Adrenal gland (tissue), 19 donors: ENCODE measurements at places on chromosomes 5 and 9. TPM values are rescaled to one million over a fixed set of nuclear protein-coding genes. Genes with fewer than 3 reads are reported as not detected.

GRCh38 chr9:88678431-88678830 lies 143.5 kb downstream of the NXNL2 start:
- DNase-seq, result no peak

DNA sequence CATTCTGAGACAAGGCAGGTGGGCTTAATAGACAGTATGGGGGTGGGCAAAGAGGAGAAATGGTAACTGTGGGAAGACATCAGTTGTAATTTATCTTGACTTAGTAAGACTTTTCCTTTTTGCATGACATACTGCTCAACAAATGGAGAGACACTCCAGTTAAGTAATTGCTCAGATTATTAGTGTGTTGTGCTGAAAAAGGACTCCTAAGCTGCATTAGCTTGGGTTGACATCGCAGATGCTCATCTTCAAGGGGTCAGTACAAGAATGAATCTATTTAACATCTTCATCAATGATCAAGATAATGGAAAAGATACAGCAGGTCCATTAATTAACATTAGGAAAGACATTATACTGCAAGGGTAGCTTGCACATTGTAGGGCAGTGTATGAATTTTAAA lies 181.1 kb upstream of the ELAVL2 start:
- DNase-seq, result no peak

DNA sequence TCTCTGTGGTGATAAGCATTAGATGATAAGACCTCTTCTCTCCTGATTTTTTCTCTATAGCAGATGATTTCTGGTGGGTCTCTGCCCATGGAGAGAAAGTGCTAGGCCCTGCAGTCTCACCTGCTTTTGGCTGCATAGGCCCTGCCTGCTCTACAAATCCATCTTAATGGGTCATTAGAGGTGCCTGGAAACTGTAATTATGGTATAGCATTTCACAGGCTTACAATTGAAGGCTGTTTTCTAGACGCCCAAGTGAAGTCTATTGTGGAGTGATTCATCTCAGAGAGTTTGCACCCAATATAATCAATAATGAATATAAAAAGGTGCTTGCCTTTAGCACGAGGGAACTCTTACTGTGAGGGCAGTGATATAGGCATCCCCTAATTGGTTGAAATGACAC lies 33.8 kb downstream of the NEUROG1 start:
- DNase-seq, result no peak

GRCh38 chr5:10478436-10478835 lies 36.8 kb downstream of the ROPN1L start:
- DNase-seq, result no peak

DNA sequence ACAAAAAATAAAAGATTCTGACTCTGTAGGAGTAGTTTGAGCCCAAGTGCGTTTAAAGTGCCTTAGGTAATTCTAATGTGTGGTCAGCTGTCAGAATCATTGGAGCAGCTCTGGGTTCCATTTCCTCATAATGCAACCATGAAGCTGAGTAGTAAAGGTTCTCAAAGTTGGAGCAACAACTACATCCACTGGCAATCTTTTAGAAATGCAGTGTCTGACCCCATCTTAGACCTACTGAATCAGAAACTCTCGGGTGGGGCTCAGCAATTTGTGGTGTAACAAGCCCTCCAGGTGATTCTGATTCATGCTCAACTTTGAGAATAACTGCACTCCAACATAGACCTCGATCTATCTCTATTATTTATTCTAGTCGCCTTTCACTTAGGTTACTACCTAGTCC lies 7.6 kb upstream of the ALDH1A1 start:
- DNase-seq, result no peak

- DNase-seq, result no peak
Measured at GRCh38 chr9:73079326-73079725, 72.3 kb upstream of the ANXA1 start.

DNA sequence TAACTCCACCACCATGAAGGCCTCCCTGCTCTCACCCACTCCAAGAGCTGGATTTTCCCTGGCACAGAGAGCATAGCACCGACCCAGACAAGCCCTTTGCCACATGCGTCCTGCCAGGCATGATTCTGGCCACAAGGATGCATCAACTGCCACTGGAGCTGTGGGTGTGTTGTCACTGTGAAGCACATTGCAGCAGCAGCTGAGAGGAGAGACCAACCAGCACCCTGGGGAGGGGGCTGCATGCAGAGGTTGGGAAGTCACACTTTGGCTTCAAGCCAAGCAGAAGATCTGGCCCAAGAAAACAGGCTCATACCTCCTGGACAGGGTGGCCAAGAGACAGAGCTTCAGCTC lies 22.6 kb upstream of the PTGES start:
- DNase-seq, result no peak

DNA sequence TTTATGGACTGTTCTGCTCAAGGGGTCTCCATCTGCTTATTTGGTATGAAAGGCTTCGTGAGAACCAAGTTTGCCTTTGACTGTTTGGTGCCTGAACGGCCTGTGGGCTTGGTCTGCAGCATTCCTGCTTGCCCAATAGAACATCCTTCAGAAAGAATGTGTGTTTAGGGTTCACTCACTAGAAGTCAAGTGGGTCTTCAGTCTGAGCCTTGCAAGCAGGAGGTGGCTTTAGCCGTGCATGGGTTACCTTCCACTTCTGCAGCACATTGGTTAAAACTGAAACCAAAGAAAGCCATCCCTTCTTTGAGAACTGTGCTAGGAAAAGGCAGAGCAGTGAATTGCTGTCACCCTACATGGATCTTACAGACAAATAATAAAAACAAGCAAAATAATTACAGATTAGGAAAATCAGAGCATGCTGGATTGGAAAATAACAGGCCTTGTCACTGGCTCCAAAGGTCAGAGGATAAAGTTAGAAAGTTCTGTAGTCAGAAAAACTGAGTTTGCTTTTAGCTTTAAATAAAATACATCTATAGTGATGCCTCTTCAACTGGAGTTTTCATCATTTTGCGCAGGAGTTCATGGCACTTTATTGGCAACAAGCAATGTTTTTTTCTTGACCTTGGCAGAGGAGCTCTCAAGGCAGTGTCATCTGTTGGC lies 16.6 kb downstream of the WWC1 start:
- no peak for DNase-seq

- DNase-seq, result no peak
Measured at GRCh38 chr5:37370550-37370863, 399 bp downstream of the NUP155 start.

- no peak for DNase-seq
Measured at GRCh38 chr9:107281184-107281583, 1.9 kb upstream of the RAD23B start.

DNA sequence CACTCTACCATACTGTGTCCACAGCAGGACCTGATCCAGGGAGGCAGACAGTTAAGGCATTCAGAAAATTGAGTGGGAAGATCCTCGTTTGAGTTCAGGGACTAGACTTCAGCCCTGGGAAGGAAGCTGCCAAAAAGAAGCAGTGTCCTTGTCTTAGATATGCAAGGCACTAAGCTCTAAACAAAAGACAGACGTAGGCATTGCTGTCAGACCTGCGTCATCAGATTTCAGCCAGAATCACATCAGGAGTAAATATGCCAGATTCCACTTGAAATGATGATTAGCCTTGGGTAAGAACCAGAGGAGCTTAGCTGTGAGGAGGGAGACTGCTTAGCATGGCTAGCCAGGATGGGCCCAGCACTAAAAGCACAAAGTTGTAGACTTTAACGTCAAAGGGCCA lies 56.7 kb downstream of the MAMDC2 start:
- peak; percentile 8 for DNase-seq

Gene LURAP1L
- total RNA-seq, result 10.3 TPM

Gene TSLP
- total RNA-seq, result 1.1 TPM

Gene TERT
- not detected for total RNA-seq
